Breast epithelium (tissue), 4 donors: ENCODE measurements at places on chromosomes 3 and 15.
A peak's percentile ranks its signal among the peaks of the same experiment; 100 is the strongest.

DNA sequence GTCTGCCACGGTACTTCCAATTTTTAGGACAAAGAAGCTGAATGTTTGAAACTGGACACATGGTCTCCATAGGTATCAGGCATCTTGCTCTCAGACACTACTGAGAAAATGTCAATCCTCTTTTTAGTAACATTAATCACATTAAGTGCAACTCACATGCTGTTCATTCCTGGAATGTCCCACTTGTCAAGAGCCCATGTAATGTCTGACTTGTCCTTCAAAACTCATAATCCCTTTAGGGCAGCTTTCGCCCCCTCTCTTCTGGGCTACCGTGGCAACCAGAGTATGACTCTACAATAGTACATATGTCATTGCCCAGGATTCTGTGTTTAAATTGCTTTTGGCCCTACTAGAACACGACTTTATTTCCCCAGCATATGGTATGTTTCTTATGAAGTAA lies 12.3 kb downstream of the NUDT16 start:
- H3K36me3 ChIP-seq = no peaks in the 10 kb centered on the region
- no peak overlapping the region for H3K27ac ChIP-seq
- H3K4me1 ChIP-seq = no peaks in the 10 kb centered on the region
- H3K4me3 ChIP-seq = no peak overlapping the region
- no peak for DNase-seq

GRCh38 chr3:27511724-27512422 lies 27.7 kb upstream of the SLC4A7 start:
- no peaks in the 10 kb centered on the region for H3K4me1 ChIP-seq
- DNase-seq = no peak
- no peaks in the 10 kb centered on the region for H3K36me3 ChIP-seq
- H3K27me3 ChIP-seq = no peaks in the 10 kb centered on the region
- no peak overlapping the region for H3K4me3 ChIP-seq

DNA sequence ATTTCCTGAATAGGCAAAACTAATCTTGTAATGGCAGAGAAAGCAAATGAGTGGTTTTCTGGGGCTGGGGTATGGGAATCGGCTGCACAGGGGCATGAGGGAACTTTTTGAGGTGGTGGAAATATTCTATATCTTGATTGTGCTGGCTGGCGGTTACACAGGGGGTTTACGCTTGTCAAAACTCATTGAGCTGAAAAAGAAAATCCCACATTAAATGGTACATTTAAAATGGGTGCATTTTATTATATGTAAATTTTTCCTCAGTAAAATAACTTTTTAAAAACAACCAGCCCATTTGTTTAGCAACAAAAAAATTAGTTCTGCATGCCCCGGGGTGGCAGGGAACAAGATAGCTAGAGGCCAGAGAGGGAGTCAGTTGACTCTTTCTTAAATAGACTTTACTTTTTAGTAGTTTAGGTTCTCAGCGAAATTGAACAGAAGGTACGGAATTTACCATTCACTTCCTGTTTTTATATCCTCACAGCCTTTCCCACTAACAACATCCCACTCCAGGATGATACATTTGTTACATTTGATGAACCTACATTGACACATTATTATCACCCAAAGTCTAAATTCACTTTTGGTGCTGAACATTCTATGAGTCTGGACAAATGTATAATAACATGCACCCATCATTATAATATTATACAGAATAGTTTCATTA lies 41.2 kb upstream of the BCL2A1 start:
- DNase-seq = no peak
- no peaks in the 10 kb centered on the region for H3K36me3 ChIP-seq
- no peaks in the 10 kb centered on the region for H3K4me1 ChIP-seq
- H3K27me3 ChIP-seq = no peaks in the 10 kb centered on the region

GRCh38 chr3:49929291-49930167 lies at the start of gene MON1A:
MON1A (minus strand) TSS chr3:49929811; CDS start chr3:49913346, 16,465 bp downstream.
- H3K4me3 ChIP-seq = peak within 1 kb of the TSS; percentile 64
- no peaks in the 10 kb centered on the region for H3K36me3 ChIP-seq
- H3K27ac ChIP-seq = peak within 1 kb of the TSS; percentile 87

- H3K4me3 ChIP-seq = no peak overlapping the region
- no peaks in the 10 kb centered on the region for H3K27me3 ChIP-seq
- no peak overlapping the region for H3K27ac ChIP-seq
- H3K4me1 ChIP-seq = no peaks in the 10 kb centered on the region
- DNase-seq = no peak
Measured at GRCh38 chr3:33322412-33322811, 45.2 kb downstream of the FBXL2 start.

DNA sequence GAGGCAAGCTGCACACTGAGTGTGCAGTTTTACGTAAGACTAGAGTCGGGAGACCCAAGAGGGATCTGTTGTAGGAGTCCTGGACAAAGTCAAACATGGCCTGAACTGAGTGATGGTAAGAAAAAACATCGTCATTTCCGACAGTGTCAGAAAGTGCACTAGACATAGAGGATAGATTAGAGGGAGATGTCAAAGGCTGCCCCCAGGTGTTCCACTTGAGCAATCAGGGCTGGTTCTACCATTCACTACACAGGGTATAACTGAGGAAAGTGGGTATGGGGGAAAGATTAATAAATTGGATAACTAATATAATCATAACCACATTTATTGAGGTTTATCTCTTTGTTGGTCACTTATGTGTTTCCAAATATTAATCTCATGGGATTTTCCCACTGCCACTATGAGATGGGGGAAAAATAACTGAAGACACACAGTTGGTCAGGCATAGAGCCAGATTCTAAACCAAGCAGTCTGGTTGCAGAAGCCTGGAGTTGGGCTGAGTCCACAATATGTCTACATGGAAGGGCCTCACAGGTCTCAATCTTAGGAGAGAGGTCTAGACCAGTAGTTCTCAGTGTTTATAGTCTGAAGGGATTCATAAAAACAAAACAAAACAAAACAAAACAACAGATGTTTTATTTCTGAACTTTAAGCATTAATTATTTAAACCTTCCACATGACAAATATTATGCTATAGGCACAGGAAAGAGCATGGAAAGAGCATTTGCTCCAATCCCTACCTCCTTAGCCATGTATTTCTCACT lies 766.5 kb downstream of the NTRK3 start:
- no peaks in the 10 kb centered on the region for H3K36me3 ChIP-seq
- no peaks in the 10 kb centered on the region for H3K27me3 ChIP-seq
- DNase-seq = no peak
- H3K4me3 ChIP-seq = no peak overlapping the region

DNA sequence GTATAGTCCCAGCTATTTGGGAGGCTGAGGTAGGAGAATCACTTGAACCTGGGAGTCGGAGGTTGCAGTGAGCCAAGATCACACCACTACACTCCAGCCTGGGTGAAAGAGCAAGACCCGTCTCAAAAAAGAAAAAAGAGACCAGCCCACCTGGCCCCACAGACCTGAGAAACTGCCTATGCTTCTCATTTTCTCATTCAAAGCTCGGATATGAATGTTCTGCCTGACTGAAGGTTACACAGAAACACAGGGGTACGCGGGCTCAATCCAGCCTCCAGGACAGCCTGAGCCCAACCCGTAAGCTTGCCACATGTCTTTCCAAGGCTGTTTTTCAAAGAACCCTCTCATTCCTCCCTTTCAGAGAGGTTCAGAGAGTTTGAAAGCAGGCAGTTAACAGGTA lies 9.7 kb upstream of the LRRC15 start:
- no peaks in the 10 kb centered on the region for H3K27me3 ChIP-seq
- DNase-seq = no peak
- no peaks in the 10 kb centered on the region for H3K36me3 ChIP-seq
- H3K27ac ChIP-seq = no peak overlapping the region
- H3K4me3 ChIP-seq = no peak overlapping the region

- no peak overlapping the region for H3K27ac ChIP-seq
- no peaks in the 10 kb centered on the region for H3K27me3 ChIP-seq
- H3K4me1 ChIP-seq = no peaks in the 10 kb centered on the region
- no peak for DNase-seq
Measured at GRCh38 chr3:126216416-126216815, 36.0 kb upstream of the ALDH1L1 start.

- peak overlapping the region; percentile 11 for H3K27ac ChIP-seq
- H3K4me3 ChIP-seq = no peak overlapping the region
- DNase-seq = no peak
- no peaks in the 10 kb centered on the region for H3K4me1 ChIP-seq
Measured at GRCh38 chr15:63803106-63803886, 30.5 kb downstream of the HERC1 start.

GRCh38 chr15:60591496-60592370 lies 112.8 kb upstream of the ICE2 start:
- H3K4me3 ChIP-seq = peak overlapping the region; percentile 88
- peak; percentile 52 for DNase-seq
- no peaks in the 10 kb centered on the region for H3K27me3 ChIP-seq
- no peaks in the 10 kb centered on the region for H3K36me3 ChIP-seq
- H3K27ac ChIP-seq = peak overlapping the region; percentile 87
- H3K4me1 ChIP-seq = no peaks in the 10 kb centered on the region

DNA sequence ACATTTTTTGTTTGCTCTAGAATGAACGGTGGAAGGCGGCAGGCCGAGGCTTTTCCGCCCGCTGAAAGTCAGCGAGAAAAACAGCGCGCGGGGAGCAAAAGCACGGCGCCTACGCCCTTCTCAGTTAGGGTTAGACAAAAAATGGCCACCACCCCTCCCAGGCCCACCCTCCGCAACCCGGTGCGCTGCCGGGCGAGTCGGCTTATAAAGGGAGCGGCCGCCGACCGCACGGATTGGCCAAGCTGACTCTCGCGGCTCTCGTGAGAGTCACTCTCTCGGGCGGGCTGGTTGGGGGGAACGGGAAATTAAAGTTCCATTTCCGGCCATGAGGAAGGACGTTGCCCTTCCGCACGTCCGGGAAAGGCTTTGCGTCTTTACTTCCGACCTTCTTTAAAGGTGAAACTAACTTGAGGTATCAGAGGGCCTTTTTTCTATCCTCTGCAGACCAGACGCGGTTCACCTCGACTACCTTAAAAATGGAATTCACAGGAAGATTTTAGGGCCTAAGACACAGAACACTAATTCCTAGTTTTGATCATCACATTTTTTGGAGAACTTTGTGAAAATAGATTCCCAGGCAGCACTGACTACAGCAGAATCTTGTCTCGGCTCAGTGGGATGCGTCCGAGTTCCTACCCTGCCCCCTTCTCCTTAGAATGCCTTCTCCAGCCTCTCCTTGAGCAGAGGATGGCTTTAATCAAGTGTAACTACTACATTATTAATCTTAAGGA lies at the start of gene TERC:
TSS of gene TERC (minus strand) at position 179 of the 731 bp plus-strand sequence.
- H3K27ac ChIP-seq = peak within 1 kb of the TSS; percentile 96
- H3K4me1 ChIP-seq = peaks cover 3% of the 10 kb centered on the region
- H3K4me3 ChIP-seq = peak within 1 kb of the TSS; percentile 98
- DNase-seq = peak; percentile 92
- H3K27me3 ChIP-seq = no peaks in the 10 kb centered on the region

GRCh38 chr3:98978068-98978811 lies 76.7 kb upstream of the DCBLD2 start:
- no peak overlapping the region for H3K27ac ChIP-seq
- DNase-seq = no peak
- no peaks in the 10 kb centered on the region for H3K4me1 ChIP-seq
- no peaks in the 10 kb centered on the region for H3K36me3 ChIP-seq
- no peak overlapping the region for H3K4me3 ChIP-seq
- H3K27me3 ChIP-seq = no peaks in the 10 kb centered on the region
